ENCODE measurements at places on chromosomes 7 and 10.

GRCh38 chr10:128537834-128538330 is 411.7 kb upstream of the MKI67 start:
- H3K4me3 ChIP-seq = no peak overlapping the region
- H3K36me3 ChIP-seq = no peaks in the 10 kb centered on the region
- peaks cover 19% of the 10 kb centered on the region for H3K27me3 ChIP-seq
- no peak for DNase-seq
- H3K27ac ChIP-seq = no peak overlapping the region
- no peaks in the 10 kb centered on the region for H3K4me1 ChIP-seq

- peak overlapping the region; percentile 14 for H3K4me3 ChIP-seq
- no peaks in the 10 kb centered on the region for H3K36me3 ChIP-seq
- H3K27me3 ChIP-seq = peaks cover 10% of the 10 kb centered on the region
- peak; percentile 13 for DNase-seq
- no peak overlapping the region for H3K27ac ChIP-seq
Measured at GRCh38 chr7:98802088-98802780, 67.6 kb downstream of the TMEM130 start.

- no peaks in the 10 kb centered on the region for H3K4me1 ChIP-seq
- H3K4me3 ChIP-seq = no peak overlapping the region
- peaks cover 2% of the 10 kb centered on the region for H3K36me3 ChIP-seq
- peaks cover 2% of the 10 kb centered on the region for H3K27me3 ChIP-seq
Measured at GRCh38 chr10:76577455-76577854, 1060.2 kb downstream of the KCNMA1 start.

- H3K36me3 ChIP-seq = no peaks in the 10 kb centered on the region
- H3K27me3 ChIP-seq = peaks cover 4% of the 10 kb centered on the region
- H3K27ac ChIP-seq = no peak overlapping the region
- no peaks in the 10 kb centered on the region for H3K4me1 ChIP-seq
- H3K4me3 ChIP-seq = no peak overlapping the region
- DNase-seq = no peak
Measured at GRCh38 chr10:78900715-78901430, 167.9 kb upstream of the ZMIZ1 start.

- H3K4me1 ChIP-seq = no peaks in the 10 kb centered on the region
- no peaks in the 10 kb centered on the region for H3K27me3 ChIP-seq
- H3K27ac ChIP-seq = no peak overlapping the region
- H3K36me3 ChIP-seq = no peaks in the 10 kb centered on the region
Measured at GRCh38 chr7:82131215-82131614, 312.4 kb downstream of the CACNA2D1 start.

DNA sequence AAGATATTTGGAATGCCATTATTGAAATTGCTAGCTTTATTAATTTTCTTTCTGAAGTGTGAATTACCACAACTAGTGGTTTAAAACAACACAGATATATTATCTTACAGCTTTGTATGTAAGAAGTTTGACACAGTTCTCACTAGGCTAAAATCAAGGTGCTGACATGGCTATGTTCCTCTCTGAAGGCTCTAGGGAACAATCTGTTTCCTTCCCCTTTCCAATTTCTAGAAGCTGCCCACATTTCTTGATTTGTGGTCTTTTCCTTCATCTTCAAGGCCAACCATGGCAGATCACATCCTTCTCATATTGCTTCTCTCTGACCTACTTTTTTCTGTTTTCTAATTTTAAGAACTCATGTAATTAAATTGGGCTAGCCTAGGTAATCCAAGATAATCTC is 43.3 kb upstream of the SLC26A3 start:
- H3K36me3 ChIP-seq = no peaks in the 10 kb centered on the region
- H3K4me3 ChIP-seq = no peak overlapping the region
- no peak overlapping the region for H3K27ac ChIP-seq
- H3K27me3 ChIP-seq = peaks cover 8% of the 10 kb centered on the region

- peaks cover 8% of the 10 kb centered on the region for H3K27me3 ChIP-seq
- no peak overlapping the region for H3K4me3 ChIP-seq
- H3K27ac ChIP-seq = no peak overlapping the region
- H3K4me1 ChIP-seq = peaks cover 5% of the 10 kb centered on the region
Measured at GRCh38 chr10:78950656-78951587, 117.8 kb upstream of the ZMIZ1 start.

DNA sequence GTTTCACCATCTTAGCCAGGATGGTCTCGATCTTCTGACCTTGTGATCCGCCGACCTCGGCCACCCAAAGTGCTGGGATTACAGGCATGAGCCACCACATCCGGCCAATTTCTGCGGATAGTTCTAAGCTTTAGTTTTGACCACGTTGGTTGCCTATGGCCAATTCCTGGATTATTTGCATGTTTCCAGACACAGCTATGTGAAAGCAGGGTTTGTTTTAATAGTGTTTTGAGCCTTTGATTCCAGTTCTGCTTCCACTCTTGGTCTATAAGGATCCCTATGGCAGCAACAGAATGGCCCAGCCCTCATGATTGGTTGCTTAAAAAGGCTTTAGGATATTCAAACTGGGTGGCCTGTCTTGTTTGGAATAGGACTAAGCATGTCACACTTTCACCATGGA is 19.1 kb downstream of the SIRT1 start:
- peaks cover 25% of the 10 kb centered on the region for H3K36me3 ChIP-seq
- H3K4me1 ChIP-seq = peaks cover 4% of the 10 kb centered on the region
- no peak overlapping the region for H3K27ac ChIP-seq

- peak overlapping the region; percentile 24 for H3K27ac ChIP-seq
- DNase-seq = no peak
- H3K36me3 ChIP-seq = peaks cover 31% of the 10 kb centered on the region
- H3K4me3 ChIP-seq = no peak overlapping the region
Measured at GRCh38 chr10:113880236-113880635, 25.8 kb downstream of the NHLRC2 start.

- peak overlapping the region; percentile 97 for H3K27ac ChIP-seq
- DNase-seq = no peak
- H3K36me3 ChIP-seq = no peaks in the 10 kb centered on the region
- H3K4me3 ChIP-seq = no peak overlapping the region
Measured at GRCh38 chr10:3803295-3803926, 18.4 kb upstream of the KLF6 start.

DNA sequence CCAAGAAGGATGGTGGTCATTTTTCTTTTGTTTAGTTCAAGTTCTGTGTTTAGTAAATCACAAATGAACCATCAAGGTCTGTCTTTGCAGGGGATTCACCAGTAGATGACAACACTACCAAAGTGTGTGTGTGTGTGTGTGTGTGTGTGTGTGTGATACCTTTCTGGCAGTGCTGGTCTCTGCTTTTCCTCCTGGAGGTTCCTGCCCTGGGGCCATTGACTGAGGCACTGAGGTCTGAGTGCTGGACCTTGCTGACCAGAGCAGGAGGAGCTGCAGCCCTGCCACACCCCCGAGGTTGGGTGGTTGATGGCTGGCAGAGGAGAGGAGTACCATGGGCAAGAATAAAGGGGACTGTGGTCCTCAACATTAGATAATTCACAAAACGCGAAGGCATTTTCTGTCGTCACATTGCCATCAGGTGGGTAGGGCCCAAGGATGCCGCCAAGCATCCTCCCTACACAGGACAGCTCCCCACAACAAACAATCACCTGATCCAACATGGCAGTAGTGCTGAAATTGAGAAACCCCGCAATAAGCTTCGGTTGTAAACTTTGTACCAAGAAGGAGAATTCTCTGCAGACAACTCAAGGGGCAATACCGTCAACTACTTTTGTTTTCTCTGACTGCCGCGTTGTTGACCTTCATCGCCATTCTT is 49.5 kb upstream of the PRSS58 start:
- no peak for DNase-seq
- H3K36me3 ChIP-seq = no peaks in the 10 kb centered on the region
- no peaks in the 10 kb centered on the region for H3K4me1 ChIP-seq
- peaks cover 18% of the 10 kb centered on the region for H3K27me3 ChIP-seq
- no peak overlapping the region for H3K27ac ChIP-seq

DNA sequence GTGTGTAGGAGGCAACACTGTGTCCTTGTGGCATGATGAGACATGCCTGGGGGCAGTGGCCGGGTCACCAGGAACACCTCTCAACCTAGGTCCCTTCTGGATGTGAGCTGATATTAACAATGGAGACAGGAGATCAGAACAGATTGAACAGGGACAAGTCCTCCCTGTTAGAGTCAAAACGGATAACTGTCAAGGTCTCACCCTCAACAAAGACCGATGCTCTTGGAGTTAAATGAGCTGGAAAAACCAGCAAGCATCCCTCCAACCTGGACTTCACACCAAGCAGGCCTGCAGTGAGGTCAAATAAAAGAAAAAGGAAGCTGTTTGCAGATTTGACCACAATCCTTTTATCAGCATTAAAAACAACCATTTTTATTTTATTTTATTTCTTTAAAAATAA is 49.0 kb downstream of the SLIT1 start:
- H3K27me3 ChIP-seq = peaks cover 22% of the 10 kb centered on the region
- DNase-seq = no peak
- no peak overlapping the region for H3K27ac ChIP-seq
- no peak overlapping the region for H3K4me3 ChIP-seq
- H3K4me1 ChIP-seq = no peaks in the 10 kb centered on the region

GRCh38 chr7:91683823-91684222 is 196.7 kb downstream of the MTERF1 start:
- peaks cover 3% of the 10 kb centered on the region for H3K27me3 ChIP-seq
- H3K4me1 ChIP-seq = no peaks in the 10 kb centered on the region
- H3K27ac ChIP-seq = no peak overlapping the region

DNA sequence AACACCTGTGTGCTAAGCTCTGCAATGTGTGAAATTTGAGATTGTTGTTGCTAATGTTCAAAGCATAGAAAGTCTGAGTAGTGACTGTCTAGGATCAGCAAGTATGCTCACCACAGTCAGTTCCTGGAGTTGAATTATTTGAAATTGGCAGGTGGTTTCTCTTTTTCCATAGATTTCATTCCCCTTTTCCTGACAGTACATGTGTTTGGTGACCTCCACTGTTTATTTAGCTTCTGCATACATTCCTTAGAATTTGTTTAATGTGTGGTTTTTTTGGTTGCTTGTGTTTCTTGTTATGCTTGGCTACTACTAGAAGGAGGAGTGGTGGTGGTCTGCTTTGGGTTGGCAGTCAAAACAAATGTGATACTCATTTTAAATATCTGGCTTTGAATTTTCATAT is 52.3 kb downstream of the FOXP2 start:
- no peaks in the 10 kb centered on the region for H3K27me3 ChIP-seq
- no peaks in the 10 kb centered on the region for H3K36me3 ChIP-seq
- DNase-seq = no peak
- H3K4me3 ChIP-seq = no peak overlapping the region
- H3K27ac ChIP-seq = no peak overlapping the region

DNA sequence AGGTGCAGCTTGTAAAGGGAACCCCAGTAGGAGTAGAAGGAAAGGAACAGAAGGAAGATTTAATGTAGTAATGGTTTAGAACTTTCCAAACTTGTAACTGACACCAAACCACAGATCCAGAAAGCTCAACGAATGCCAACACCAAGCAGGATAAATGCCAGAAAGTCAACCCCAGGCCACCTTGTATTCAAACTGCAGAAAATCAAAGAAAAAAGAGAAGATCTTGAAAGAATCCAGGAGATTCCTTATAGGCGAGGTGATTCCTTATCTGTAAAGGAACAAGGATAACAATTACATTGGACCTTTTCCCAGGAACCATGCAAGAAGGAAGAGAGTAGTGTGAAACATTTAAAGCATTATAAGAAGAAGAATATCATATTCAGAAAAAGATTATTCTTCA is 93.6 kb downstream of the NKX6-2 start:
- H3K4me1 ChIP-seq = peaks cover 6% of the 10 kb centered on the region
- H3K27me3 ChIP-seq = no peaks in the 10 kb centered on the region
- DNase-seq = no peak

DNA sequence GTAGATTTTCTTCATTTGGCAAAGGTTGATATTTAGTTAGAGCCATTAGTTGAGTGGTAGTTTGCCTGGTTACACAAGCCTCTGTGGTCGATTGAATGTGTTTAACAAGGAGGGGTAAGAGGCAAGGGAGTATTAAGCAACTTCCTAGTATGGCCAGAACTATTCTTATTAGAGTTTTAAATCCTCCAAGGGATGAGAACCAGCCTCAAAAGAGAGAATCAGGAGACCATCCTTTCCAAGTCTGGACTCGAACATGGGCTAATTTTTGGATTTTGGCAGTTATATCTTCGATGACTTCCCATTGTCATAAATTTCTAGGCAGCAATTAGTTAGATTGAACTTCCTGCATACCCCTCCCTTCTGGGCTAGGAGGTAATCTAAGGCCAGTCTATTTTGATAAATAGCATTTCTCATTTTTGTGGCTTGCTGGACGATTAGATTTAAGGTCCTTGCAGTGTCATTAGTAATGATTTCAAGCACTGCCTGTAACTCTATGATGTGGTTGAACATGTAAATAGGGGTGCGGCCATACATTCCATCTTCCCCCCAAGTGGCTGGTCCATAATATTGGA is 219.5 kb upstream of the KCND2 start:
- no peak overlapping the region for H3K27ac ChIP-seq
- no peak for DNase-seq
- H3K36me3 ChIP-seq = no peaks in the 10 kb centered on the region
- no peaks in the 10 kb centered on the region for H3K27me3 ChIP-seq
- H3K4me3 ChIP-seq = no peak overlapping the region
- H3K4me1 ChIP-seq = no peaks in the 10 kb centered on the region

DNA sequence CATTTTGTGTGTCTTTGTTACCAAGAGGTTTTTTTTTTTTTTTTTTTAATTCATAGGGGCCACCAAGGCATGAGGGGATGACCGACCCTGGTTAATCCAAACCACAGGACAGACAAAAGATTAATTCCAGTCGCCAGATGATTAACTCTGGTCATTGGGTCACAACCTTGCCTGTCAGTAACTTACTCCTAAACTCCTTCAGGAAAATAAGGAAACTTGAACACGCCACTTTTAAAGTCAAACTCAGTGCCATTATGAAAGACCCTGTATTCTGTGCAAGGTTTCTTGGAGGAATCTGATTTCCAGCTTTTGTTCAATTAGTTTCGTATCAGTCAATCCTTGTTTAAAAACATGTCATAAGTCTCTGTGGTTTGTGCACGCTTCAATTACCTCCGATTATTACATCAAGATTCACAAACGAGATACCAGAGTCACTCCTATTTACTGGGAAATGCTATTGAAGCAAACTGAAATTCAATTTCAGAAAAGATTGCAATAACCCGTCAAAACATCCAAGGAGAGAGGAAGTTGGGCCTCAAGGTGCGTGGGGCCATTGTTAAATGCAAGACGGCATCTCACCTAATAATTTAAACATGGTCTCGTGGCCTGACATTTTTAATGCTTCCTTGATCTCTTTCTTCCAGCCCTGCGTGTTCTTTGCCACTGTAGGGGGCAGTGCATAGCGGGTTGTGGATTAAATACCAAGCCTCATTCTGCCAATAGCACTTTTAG is 44.0 kb downstream of the NRP1 start:
- H3K36me3 ChIP-seq = no peaks in the 10 kb centered on the region
- H3K4me3 ChIP-seq = no peak overlapping the region
- no peaks in the 10 kb centered on the region for H3K4me1 ChIP-seq
- H3K27me3 ChIP-seq = peaks cover 6% of the 10 kb centered on the region
- DNase-seq = no peak
- H3K27ac ChIP-seq = no peak overlapping the region
